Activated T-helper 1 cell treated with Interleukin-2 at 50 U/mL for 16 hours (primary cell): ENCODE measurements at places on chromosomes 7 and 10.

GRCh38 chr10:17428351-17429097 lies 25.9 kb downstream of the ST8SIA6 start:
- peak; percentile 64 for DNase-seq

GRCh38 chr7:110841840-110842545 lies 248.9 kb upstream of the LRRN3 start:
- no peak for DNase-seq

DNA sequence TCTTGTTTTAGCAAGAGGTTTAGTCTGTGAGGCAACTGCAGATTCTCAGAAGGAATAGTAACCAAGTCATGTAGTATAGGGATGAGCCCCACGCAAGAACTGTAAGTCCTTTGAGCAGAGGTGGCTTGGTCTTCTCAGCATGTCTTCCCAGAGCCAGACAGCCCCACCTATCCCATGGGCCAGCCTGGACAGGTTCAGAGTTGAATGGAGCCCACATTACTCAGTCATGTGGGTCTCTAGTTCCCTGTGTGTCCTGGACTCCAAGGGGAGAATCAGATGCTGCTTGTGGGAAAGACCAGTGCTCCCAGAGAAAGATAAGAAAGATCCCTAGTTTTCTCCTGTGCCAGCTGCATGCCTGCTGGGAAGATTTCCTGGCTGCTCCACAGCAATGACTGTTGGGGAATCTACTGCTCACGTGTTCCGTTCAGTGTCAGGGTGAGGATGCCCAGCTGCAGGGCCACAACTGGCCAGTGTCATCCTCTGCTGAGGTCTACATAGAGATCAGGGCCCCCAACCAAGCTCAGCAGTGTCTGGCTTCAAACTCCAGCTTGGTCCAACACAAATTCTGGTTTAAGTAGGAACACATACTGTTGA lies 66.9 kb upstream of the UNC5B start:
- DNase-seq, result no peak

- DNase-seq, result no peak
These were observed 32.9 kb downstream of the PHTF2 start for GRCh38 chr7:77831481-77831880.

DNA sequence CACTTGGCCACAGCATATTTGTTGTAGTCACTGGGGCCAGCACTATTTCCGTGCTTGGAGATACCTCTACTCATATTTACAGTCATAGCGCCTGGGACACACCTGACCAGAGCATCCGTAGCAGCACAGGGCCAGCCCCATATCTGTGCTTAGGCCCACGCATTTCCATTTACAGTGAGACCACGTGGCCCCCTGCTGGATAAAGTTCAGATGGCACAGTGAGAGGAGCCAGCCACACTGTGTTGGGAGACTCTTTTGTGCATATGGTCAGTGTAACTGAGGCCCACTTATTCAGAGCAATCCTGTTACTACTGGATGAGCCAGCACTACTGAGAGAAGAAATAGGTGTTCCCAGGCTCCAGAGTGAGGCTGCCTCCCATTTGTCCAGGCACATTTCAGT lies 455.3 kb downstream of the REEP3 start:
- no peak for DNase-seq

- no peak for DNase-seq
These were observed 103.9 kb upstream of the LEP start for GRCh38 chr7:128137181-128137580.

GRCh38 chr10:100737355-100738054 lies 7.9 kb upstream of the PAX2 start:
- DNase-seq, result no peak

DNA sequence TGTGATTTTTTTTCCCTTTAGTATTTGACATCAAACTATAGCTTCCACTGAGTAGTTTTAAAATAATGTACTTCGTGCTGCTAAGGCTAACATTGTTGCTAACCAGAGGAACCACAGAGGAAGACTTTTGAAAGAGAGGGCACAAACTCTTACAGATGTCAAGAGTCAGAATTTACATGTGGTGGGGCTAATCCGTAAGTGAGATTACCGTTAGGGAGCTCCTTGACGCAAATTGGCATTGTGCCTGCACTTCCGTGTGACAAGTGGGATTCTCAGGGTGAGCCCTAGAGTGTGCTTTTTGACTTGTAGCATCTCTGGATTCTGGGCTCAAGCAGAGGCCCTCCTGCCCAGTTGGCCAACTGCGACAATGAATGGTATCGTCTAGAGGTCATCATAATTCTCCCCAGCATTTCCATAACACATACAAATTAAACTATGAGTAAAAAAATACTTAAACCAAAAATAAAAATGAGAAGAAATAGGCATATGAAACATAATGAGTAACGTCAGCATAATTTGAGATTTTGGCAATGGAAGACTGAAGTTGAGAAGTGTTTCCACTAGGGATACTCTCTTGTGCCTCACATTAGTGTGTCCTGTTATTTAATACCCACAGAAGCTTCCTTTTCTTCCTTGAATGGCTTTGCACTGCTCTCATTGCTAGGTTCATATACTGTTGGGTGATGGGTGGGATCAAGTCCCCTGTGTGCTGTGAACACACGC lies 164.0 kb downstream of the SDK1 start:
- no peak for DNase-seq

- DNase-seq, result no peak
These were observed 30.2 kb upstream of the AQP1 start for GRCh38 chr7:30881448-30881847.

DNA sequence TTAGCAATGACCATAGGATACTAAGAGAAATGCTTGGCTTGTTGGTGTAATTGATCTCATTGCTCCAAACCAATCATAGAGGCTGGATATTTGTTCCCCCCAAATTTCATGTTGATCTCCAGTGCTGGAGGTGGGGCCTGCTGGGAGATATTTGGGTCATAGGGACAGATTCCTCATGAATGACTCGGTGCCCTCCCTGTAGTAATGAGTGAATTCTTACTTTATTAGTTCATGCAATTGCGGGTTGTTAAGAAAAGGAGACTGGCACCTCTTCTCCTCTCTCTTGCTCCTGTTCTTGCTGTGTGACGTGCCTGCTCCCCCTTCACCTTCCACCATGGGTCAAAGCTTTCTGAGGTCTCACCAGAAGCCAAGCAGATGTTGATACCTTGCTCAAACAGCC lies 630.1 kb downstream of the CALN1 start:
- DNase-seq, result no peak

DNA sequence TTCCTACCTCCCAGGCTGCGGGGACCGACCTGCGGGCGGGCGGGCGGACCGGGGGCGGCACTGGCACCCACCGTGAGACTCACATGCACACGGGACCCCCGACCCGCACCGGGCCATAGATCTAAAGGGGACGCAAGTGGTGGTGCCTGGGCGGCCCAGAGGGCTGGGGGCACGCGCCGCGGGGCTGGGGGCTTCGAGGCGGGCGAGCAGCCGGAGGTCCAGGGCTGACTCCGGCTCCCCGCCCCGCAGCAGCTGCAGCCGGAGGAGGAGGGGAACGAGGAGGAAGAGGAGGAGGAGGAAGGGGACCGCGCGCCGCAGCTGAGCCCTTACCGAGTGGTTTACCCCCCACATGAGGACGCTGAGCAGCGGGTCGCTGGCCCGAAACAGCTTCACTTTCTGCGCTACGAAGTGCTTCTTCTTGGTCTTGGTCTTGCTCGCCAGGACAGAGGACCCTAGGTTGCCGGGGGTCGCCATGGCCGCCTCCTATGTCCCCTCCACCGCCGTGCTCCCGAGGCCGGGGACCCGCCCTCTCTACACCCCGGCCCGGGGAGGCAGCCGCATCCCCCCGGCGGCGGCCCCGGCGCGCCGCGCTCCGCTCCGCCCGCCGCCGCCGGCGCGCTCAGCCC lies 412 bp downstream of the PIP4K2A start:
- DNase-seq, result peak; percentile 21

DNA sequence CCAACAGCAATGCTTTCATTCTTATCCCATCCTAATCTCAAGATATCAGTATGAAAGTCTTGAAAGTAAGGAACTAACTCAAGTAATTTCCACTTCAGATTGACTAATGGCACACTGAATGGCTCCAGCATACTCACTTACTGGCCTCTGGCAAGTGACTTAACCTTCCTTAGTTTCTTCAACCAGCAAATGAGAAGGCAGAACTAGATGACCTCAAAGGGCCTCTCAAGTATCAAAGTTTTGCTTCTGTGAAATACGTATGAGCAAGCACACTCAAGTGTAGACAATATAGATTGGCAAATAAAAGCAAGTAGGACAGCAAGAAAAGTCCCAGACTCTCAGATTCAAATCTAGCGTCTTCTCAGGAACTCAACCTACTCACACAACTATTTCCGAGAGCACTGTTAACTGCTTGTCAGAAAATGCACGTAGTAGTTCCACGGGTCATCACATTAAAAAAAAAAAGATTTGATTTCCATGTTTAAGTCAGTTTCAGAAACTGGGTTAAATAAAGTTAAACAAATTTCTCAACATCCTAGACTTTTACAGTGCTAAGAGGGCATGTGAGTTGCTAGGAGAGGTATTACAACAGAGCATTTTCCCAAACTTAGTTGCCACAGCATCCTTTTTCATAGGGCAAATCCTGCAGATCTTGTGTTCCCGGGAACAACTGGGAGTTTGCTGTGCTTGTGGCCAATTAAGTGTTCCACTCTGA lies 276.9 kb upstream of the KLF14 start:
- DNase-seq, result no peak

DNA sequence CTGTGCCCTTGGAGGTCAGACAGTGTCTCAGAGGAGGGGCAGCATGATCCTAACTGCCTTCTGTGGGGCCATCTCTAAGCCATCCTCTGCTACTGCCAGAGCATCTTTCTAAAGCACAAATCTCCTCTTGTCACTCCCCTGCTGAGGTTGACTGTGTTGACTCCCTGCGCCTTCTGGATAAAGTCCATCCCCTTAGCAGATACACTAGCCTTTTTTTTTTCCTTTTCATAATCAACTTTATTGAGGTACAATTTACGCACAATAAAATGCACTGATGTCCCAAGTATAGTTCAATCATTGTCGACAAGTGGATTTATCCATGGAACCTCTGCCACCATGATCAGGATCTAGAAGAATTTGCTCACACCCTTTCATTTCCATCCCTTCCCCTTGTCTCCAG lies 150.1 kb downstream of the SPAG6 start:
- no peak for DNase-seq

- no peak for DNase-seq
These were observed 105.1 kb upstream of the GPR22 start for GRCh38 chr7:107364787-107365186.

DNA sequence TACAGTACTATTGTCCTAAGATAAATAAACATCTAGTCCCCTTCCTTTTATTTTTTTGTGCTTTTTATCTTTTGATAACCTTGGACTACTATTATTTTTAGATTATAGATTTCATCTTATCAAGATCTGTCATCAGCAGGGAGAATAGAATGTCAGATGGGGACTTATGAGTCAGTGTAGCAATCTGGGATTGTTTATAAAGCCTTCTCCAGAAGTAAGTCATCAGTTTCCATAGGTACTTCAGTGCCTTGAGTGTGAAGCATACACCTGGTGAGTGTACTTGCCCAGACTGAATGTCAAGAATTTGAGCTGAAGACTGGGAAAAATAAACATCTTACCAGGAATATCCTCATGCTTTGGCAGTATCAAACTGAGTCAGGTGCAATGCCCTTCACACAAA lies 2.1 kb downstream of the CASD1 start:
- no peak for DNase-seq

DNA sequence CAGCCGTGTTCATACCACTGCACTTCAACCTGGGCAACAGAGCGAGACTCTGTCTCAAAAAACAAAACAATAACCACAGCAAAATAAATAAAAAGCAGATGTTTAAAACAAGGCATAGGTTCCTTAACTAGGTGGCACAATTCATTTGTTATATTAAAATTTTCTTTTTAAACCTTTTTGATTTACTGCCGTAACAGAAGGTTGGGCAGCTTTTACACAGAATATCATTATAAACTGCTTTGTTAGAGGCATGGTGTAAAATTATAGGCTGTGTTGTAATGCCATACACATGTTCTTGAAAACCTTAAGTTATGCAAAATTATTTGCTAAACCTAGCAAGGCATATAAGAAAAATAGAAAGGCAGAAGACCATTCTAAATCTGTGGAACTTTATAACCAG lies 84.4 kb downstream of the MKLN1 start:
- no peak for DNase-seq
